Activated CD4-positive, CD25-positive, alpha-beta regulatory T cell treated with anti-CD3 and anti-CD28 coated beads, Interleukin-2, amount 50 U/mL, for 24 hours (primary cell): ENCODE measurements at places on chromosomes 7 and 10.

DNA sequence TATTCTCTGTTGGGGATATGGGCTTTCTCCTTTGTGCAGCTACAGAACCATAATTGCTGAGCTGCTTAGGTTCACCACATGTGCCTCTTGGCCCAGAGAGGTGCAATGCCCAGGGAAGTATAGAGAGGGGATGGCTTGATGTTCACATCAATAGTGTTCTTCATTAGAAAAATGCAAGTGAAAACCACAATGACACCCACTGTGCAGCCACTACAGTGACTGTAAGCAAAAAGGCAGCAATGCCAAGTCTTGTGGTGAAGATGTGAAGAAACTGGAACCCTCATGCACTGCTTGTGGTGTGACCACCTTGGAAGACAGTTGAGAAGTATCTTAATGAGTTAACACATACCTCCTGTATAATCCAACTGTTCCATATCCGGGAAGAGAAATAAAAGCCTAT, 318.9 kb upstream of the ZMIZ1 start:
- no peak for ATAC-seq

- ATAC-seq = peak; percentile 40
Measured at GRCh38 chr7:92766461-92767003, 69.8 kb downstream of the CDK6 start.

GRCh38 chr7:15848362-15848761, 161.9 kb upstream of the MEOX2 start:
- no peak for ATAC-seq

DNA sequence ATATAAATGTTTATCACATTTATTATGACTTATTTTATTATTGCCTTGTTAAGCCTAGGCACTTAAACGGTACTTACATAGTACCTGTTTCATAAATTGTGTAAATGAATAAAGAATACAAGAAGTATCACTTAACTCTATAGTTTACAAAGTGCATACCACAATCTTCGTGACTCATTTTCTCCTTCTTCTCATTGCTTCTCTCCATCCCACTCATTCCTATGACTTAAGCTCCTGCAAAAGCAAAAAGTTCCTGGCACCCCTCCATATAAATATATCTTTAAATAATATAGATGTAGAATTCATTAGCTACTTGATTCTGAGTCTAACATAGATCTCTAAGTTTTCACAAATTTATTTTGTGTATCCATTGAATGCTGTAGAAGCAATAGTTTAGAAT, 1382.0 kb upstream of the CELF2 start:
- ATAC-seq = no peak

GRCh38 chr7:80450621-80451308, 61.1 kb downstream of the GNAT3 start:
- no peak for ATAC-seq

DNA sequence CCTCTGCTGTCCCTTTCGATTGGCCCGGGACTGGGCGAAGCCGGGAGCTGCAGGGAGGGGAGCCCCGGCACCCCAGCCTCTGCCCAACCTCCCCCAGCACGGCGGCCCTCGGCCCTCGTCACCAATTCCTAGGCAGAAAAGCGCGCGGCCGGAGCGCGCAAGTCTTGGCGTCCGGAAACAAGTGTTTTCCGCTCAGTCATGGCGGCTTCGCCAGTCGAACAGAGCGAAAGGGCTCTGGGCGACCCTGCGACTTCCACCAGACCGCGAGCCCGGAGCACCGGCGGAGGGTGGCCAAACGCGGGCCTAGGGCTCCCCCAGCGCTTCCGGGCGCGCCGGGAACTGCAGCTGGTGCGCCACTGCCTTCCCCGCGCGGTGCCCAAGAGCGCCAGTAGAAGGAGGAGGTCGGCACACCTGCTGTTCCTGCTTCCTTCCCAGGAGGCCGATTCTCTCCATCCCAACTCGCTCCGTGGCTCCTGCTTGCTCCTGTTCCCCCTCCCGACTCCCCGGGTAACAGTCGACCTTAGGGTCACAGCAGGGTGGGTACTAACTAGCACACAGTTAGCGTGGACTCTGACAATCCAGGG, 729.9 kb downstream of the ZWINT start:
- ATAC-seq = peak; percentile 24

- ATAC-seq = no peak
Measured at GRCh38 chr10:29358010-29358616, 69.2 kb downstream of the LYZL1 start.

GRCh38 chr7:77651575-77652162, 44.6 kb upstream of the RSBN1L start:
- no peak for ATAC-seq

GRCh38 chr7:117827862-117828261, 45.4 kb downstream of the CTTNBP2 start:
- no peak for ATAC-seq

DNA sequence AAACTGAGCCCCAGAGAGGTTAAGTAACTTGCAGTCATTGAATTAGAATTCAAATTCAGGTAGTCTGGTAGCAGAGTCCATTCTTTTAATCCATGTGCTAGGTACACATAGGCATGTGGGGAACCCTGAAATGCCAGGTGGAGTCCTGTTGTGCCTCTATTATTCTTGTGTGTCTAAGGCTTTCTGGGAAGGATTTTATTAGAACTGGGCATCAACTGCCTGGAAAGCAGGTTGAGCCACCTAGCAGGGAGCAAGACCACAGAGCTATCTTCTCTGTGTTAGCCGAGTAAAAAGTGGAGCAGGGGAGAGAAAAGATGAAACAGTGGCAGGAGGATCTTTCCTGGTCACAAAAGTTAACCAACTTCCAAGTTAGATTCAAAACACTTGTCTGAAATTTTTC, 494.6 kb downstream of the LRMDA start:
- ATAC-seq = no peak

DNA sequence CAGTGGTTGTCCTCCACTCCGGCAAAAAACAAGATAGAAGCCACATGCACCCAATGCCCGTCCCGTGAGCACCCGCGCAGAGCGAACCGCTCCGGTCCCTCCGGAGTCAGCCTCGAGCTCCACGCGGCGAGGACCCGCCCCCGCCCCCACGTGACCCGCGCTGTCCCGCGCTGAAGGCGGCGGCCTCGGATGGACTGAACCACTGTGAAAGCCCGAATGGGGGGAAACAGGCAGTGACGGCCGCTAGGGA, 766 bp upstream of the EIF3B start:
- ATAC-seq = peak; percentile 73

- no peak for ATAC-seq
Measured at GRCh38 chr7:95509199-95509598, 23.5 kb downstream of the ASB4 start.

GRCh38 chr7:39404907-39405306, 161.3 kb upstream of the YAE1 start:
- ATAC-seq = no peak

- ATAC-seq = no peak
Measured at GRCh38 chr10:26451903-26452302, 13.8 kb downstream of the APBB1IP start.

DNA sequence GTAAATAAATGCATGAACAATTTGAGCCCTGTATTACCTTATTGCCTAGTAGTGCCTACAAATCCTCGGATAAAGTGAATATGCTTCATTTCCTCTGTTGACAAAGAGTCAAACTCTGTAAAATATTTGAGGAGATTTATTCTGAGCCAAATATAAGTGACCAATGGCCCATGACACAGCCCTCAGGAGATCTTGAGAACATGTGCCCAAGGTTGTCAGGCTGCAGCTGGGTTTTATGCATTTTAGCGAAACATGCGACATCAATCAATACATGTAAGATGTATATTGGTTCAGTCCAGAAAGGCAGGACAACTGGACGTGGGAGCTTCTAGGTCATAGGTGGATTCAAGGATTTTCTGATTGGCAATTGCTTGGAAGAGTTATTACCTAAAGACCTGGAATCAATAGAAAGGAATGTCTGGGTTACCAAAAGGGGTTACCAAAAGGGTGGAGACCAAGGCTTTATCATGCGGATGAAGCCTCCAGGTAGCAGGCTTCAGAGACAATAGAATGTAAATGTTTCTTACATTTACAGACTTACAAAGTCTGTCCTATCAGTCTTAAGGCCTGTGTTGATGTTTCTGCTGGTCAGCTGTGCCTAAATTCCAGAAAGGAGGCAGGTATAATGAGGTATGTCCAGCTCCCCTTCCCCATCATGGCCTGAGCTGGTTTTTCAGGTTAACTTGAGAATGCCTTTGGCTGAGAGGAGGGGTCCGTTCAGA, 220.1 kb upstream of the FZD1 start:
- no peak for ATAC-seq

GRCh38 chr10:78541481-78542140, 507.9 kb downstream of the RPS24 start:
- no peak for ATAC-seq

DNA sequence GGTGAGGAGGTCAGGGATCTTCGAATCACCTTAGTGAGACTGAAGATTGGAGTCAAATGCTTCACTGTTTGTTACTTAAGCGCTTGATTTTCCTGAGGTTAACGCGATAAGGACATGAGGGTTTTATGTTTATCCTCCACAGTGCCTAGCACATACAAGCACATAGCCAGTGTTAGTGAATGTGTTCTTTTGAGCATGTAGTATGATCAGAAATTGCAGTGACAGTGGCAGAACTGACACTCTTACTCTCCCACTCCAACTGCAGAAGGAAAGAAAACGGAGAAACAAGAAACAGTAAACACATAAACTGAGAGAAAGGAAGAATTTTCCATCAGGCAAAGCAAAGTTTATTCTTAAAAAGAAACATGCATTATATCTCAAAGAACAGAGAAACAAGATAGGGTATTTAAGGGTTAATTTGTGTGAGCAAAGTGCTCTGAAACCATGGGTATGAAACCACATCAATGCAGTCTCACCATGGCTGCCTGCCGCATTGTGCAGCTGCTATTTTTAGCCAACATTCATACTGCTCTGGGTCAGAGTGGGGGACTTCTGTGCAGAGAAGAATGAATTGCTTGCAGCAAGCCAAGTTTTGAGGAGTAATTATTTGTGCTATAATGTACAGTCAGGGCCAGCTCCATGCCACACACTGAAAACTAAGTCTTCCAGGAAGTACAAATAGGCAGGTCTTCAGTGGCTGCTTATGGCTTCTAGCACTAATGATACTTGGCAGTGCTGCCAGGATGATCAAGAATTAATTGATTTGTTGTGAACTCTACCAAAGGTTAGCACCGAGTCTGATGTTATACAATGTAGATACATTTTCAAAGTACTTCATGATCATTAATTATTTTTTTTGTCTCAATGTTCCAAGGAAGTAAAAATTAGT, 152.0 kb downstream of the MACC1 start:
- ATAC-seq = peak; percentile 58

- ATAC-seq = no peak
Measured at GRCh38 chr7:23477962-23478866, 7.9 kb upstream of the IGF2BP3 start.

- ATAC-seq = no peak
Measured at GRCh38 chr10:99346247-99346646, 17.1 kb downstream of the CNNM1 start.
